T-helper 2 cell (primary cell): ENCODE measurements at places on chromosomes 6 and 20.

GRCh38 chr6:96649926-96650325 is 87.0 kb downstream of the FHL5 start:
- no peak for DNase-seq

DNA sequence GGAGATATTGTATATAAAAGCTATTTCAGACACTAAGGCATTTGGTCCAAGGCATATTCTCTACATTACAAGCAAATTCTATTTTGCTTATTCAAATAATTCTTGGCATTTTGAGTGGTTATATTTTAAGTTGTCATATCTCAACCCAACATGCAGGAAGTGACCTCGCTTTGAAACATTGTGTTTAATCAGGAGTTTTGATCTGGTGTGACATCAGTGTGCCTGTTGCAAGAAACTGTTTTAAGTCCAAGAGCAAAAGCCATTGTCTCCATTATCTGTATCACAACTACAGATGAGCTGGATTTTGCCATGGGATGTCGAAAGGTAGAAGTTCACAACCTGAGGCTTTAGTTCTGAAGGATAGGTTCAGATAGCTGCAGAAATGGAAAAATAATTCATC is 509.9 kb upstream of the ID4 start:
- DNase-seq: no peak

DNA sequence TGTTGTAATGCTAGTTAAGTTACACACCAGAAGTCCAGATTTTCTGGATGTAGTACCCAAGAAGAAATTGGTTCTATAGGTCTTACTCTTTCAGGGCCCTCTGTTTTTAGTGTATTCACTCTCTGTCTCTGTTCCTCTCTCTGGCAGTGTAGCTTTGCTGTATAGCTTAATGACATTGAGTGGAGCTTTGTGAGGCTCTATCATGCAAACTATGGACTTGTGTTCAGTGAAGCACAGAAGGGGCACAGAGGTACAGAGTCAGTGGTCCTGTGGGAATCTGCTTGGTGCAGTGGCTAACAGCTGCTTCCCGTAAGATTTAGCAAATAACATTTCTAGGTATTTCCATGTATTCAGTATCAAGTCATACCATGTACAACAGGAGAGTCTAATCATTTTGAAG is 26.1 kb downstream of the NKX2-4 start:
- no peak for DNase-seq

DNA sequence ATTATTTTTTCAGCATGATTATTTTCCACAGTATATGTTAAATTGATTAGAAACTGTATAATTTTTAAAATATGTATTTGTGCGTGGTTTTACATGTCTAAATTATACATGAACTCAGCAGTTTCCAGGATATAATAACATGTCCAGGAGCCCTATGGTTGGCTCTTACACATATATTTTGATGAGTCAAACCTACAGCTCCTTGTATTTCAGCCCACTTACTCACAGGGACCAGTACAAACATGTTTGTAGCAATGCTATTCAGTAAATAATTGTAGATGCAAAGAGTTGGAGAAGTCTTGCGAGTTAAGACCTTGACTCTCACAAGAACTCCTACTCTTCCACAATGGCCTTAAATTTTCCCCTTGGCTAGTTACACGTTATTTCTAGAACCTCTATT is 107.2 kb upstream of the SASH1 start:
- no peak for DNase-seq

DNA sequence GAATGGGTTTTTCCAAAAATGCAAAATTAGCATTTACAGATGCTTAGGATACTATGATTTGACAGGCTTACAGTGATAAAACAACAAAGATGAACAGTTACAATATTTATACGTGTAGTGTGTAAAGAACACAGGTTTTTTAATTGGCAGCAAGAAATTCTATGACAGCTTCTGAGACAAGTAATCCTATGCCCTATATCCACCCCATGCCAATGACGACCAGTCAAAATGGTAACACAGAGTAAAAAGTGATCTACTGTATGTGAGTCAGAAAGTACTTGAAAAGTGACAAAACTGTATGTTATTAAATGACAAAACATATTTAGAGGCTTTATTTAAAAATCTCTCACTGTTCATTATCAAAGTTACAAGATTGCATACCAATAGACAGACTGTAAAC is 99.5 kb downstream of the PRDM1 start:
- DNase-seq: peak; percentile 67

GRCh38 chr20:20266552-20266951 is 101.4 kb upstream of the INSM1 start:
- DNase-seq: no peak

DNA sequence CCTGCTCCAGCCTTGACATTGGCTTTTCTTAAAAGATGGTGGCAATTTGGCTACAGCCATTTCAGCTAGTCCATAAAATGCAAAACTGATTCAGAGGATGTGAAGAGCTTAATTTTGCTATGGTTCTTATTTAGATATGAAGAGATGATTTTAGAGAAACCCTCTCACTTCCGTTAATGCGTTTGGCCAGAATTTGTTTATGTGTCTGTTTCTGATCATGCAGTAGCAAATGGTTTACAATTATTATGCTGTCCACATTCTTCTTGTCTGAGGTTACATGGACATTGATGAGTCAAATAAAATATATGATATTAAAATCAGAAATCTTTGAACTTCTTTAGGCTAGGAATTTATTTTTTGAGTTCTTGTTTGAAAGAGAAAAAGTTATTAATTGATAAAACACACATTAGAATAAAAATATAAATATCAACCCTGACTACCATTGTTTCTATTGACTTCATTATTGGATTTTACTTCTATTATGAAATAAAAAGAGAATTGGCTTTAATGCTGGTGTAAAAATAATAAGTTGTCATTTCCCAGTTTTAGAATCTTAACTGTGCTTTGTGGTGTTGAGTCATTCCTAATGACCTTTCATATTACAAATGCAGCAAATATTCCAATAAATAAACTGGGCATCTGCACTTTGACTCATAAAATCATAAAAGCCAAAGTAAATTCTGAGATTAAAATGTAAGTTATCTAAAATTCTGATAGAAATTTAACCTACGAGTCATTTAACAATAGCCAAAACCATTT is 1286.0 kb upstream of the GJE1 start:
- no peak for DNase-seq

DNA sequence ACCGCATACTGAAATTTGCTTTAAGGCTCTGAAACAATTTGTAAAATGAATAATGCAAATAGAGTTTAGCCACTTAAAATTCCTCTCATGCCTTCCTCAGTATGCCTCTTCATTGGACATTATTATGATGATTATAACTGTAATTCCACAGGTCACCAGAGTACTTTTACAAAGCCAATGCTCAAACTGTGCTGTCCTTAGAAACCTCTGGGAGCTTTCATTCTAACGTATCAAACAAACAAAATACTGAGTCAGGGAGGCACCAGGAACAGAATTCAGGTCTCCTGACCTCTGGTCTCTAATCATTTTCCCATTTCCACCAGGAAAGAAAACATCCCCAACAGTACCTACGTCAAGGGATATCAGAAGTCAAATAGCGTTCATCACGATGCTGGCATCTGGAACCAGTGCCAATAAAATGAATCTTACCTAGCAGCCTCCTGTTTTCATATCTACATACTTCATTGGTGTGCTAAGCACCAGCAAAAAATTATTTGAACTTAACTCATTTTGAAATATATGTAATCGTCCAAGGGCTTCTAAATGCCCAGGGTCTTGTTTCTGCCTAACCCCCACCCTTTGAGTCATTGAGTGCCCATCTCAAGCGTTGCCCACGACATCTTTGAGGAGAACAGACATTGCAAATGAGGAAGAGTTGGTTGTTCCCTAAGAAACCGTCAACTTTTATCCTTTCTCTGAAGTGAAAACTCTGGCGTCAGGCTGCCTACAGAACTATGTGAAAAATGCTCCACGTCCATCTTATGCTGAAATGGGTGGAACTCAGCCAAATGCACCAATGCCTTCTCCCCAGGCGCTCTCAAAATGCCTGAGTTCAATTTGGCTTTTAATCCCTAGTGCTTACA is 37.9 kb downstream of the NEDD9 start:
- DNase-seq: no peak

DNA sequence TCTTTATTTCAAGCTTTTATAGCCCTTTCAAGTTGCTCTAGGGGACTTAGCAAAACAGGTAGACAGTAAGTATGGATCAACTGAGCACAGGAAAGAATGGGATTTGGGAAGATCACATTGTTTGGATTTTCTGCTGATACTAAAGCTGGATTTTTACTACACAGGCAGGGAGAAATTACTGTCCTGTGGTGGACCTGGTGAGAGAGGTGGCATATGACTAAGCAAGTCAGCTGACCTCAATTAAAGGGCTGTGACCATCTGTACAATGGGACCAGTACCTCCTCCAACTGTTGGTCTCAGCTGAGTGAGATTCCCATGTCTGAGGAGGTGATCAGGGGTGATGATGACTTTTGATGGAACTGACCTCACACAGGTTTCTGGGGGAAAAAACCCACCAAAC is 28.0 kb downstream of the RREB1 start:
- DNase-seq: no peak

DNA sequence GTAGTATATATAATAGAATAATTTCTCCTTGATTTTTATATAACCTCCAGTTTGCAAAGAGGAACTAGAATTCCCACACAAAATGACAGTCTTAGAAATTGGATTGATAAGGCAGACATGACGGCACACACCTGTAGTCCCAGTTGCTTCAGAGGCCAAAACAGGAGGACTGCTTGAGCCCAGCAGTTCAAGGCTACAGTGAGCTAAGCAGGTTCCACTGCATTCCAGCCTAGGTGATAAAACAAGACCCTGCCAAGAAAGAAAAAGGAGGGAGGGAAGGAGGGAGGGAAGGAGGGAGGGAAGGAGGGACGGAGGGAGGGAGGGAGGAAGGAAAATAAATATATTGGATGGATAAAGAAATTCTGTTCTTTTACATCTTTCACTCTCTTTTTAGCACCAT is 77.6 kb upstream of the SASH1 start:
- DNase-seq: no peak

DNA sequence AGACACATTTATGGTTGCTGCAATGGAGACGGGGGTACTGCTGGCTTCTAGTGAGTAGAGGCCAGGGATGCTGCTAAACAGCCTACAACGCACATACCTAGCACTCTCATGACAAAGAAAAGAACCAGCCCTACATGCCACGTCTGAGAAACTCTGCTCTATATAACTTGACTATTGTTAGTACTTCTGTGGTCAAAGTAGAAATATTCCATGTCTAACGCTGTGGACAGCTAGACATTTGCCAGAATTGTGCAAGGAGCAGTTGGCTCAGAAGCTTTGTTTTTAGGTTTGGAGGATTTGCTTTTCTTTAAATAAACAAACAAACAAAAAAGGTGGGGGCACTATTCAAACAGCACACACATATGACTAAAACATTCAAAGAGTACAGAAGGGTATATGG is 20.5 kb downstream of the UBE2V1 start:
- DNase-seq: no peak

DNA sequence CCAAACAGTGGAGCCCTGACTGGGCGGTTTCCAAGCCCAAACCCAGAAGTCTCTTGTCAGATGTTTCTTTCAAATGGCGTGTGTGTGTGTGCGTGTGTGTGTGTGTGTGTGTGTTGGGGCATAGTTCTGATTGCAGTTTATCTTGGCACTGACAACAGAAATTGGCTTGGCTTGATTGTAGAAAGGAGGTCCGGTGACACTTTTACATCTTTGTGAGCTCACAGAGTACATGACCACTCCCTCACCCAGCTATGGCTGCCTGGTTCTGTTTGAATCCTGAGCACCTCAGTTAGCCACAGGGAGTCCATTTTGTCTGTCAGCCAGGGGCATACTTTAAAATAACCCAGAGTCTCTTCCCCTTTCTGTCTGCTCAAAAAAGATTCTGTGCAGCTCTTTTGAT is 276.3 kb downstream of the CD83 start:
- DNase-seq: no peak

- no peak for DNase-seq
These were observed 515.3 kb downstream of the TENT5A start for GRCh38 chr6:81237226-81237625.

GRCh38 chr6:133553652-133554051 is 312.5 kb downstream of the EYA4 start:
- no peak for DNase-seq

- DNase-seq: no peak
These were observed 29.0 kb downstream of the KCNG1 start for GRCh38 chr20:50993876-50994275.

DNA sequence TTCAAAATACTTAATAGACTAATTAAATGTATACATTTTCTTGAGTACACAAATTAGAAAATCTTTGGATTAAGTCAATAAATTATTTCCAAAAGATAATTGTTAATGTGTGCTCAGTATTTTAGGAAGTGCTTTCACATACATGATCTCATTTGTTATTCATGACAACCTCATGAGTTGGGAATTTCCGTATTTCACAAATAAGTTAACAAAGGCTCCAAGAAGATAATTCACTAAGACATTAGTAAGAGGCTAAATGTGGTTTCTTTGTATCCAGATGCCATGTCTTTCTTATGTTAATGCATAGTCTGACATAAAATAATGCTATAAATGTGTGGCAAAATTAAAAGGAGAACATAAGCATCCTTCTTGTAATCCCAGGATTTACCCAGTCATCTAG is 79.5 kb upstream of the TCF21 start:
- DNase-seq: no peak

GRCh38 chr6:124028117-124028516 is 224.5 kb downstream of the NKAIN2 start:
- DNase-seq: no peak

DNA sequence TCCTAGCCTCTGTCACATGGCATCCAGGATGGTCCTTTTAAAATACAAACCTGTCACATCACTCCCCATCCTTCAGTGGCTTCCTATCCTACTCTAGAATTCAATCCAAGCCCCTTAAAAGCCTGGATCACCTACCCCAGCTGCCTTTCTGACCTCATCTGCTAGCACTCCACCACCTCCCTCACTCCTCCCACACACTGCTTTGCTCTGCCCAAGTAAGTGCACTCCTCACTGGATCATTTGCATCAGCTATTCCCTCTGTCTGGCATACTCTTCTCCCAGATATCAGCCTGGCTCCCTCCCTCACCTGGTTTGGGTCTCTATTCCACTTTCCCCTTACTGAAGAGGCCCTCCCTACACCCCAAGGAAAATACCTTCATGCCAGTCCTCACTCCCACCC is 10.5 kb downstream of the C6orf136 start:
- DNase-seq: no peak

- no peak for DNase-seq
These were observed 56.8 kb downstream of the SNX9 start for GRCh38 chr6:157879873-157880254.

- DNase-seq: no peak
These were observed 7.7 kb downstream of the CYP21A2 start for GRCh38 chr6:32045811-32046449.

DNA sequence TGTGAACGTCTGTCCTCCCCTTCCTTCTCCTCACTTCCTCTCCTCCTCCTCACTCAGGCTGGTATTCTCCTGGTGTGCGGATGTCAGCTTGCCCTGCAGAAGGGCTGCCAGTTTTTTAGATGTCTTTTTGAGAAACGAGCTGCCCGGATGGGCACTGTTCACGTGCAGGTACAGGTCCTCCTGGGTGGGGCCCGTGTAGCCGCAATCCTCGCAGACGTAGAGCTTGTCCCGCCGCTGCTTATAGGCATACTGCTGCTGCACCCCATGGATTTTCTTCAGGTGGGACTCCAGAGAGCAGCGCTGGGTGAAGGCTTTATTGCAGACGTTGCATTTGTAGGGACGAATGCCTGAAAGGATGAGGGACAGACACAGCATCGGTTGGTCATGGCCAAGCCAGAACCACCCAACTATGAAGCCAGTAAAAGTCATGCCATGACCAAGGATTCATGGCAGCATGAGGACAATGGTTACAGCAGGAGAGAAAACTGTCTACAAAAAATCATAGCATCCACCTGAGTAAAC is 33.0 kb downstream of the OVOL2 start:
- DNase-seq: no peak
